NCI-H524 treated with DMSO at 0.1 percent for 48 hours (cell line): ENCODE measurements at places on chromosomes 2 and 18.

- no peak for DNase-seq
Measured at GRCh38 chr2:148257276-148257675, 236.4 kb downstream of the MBD5 start.

DNA sequence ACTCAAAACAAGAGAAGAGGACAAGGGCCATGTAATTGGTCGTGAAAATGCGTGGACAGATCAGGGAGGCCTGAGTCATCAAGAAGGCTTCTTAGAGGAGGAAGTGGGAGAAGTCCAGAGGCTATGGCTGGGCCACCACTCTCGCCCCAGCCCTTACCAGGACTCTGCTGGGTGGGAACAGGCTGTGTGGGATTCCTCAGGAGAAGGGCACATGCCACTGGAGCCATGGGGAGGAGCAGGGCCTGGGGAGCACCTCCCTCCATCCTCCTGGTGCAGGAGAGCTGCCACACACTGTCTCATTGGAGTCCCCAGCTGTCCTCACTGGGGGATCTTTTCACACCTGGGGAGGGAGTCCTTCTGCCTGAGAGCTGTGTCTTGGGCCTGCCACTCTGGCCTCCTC, 9.4 kb upstream of the RALB start:
- DNase-seq, result no peak

GRCh38 chr2:119659601-119660342, 19.2 kb upstream of the TMEM177 start:
- DNase-seq, result no peak

GRCh38 chr2:217775920-217776503, 226.8 kb downstream of the TNS1 start:
- no peak for DNase-seq

GRCh38 chr2:236576953-236577352, 7.3 kb downstream of the ACKR3 start:
- DNase-seq, result no peak

GRCh38 chr18:13446610-13447461, 228.3 kb downstream of the LDLRAD4 start:
- DNase-seq, result no peak

GRCh38 chr2:102085238-102085637, 57.3 kb upstream of the IL1R1 start:
- no peak for DNase-seq

DNA sequence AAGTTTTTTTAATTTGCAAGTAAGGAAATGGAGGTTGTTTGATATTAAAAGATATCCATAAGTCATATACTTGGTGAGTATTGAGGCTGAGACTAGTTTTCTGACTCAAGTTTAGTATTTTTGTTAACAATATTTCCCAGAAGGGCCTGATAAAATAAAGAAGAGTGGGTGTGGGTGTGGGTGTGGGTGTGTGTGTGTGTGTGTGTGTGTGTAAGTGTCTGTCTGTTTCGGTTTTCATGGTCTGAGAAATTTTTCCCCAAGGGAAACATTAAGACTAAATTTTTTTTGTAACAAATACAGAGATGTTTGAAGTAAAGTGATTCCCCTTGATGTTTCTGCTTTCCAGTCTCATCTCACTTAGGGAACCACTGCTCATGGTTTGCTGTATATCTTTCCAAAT, 36.5 kb downstream of the PPM1B start:
- DNase-seq, result no peak

DNA sequence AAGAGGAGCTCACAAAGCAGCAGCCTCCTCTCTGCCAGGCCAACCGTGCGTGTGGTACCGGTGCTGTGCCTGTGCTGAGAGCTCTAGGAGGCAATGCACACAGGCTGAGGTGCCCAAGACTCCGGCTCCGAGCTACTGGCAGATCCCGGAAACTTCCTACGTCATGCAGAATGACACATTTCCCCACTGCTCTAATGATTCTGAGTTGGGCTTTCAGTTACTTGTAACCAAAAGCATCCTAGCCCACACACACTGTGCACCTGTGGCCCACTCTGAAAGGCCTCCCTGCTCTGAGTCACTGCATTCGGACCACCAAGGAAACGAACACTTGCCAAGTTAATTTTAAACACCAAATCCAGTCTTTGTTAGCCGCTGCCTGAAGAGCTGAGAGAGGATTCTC, 9.3 kb upstream of the RNU4ATAC start:
- no peak for DNase-seq

GRCh38 chr2:112582314-112582746, 2.1 kb upstream of the CHCHD5 start:
- DNase-seq, result no peak

DNA sequence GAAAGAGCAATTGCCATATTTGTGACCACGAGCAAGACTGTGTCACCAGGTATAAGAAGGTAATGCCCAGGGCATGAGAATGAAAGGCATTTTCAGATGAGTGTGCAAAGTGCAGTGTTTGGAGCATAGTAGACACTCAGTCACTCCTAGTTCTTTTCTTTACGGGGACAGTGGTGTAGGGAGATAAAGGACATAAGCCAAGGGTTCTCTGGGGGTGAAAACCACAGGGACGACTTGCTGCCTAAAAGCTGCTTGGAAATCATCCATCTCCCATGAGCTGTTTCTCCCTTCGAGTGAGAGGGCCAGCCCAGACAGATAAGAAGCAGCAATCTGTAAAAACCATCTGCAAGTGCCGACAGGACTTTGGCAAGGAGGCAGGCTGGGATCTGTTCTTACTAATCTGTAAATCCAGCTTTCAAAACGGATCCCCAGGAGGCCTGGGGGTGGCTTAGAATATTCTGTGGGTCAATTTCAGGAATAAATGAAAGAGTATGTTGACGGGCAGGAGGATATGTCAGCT, 221.6 kb downstream of the LPIN1 start:
- DNase-seq, result no peak

DNA sequence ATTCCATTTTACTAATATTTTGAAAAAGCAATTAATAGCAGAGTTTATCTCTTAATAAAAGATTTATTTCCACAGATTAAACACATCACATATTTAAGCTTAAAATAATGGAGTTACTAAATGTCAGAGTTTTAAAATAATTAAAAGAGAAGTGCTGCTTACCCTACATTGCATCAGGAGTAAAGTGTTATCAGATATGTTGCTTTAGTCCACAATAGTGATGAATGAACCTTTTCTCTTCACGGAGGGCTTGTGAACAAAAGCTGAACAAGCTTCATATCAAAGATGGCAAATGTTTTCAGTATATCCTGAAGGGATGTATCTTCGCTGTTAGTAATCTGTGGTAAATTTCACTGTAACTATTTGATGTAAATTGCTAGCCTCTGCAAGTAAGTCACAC, 69.4 kb upstream of the TTC27 start:
- DNase-seq, result no peak

DNA sequence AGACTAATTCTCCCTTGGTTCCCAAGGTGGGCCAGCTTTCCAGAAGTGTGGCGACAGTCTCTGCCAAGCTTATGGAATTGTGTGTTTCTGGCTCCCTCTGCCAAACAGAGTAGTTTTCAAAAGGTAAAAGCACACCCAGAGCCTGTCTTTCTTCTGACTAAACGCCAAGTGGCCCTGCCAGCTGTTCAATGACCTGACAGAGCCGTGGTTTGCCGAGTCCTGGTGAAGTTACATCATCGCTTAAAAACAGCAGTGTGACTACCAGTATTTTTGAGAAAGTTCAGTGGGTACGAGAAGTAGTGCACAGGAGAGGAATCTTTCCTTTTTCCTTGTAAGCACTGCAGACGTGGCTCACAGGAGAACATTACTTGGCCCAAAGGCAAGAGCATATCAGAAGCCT, 1.9 kb downstream of the PER2 start:
- DNase-seq, result no peak

DNA sequence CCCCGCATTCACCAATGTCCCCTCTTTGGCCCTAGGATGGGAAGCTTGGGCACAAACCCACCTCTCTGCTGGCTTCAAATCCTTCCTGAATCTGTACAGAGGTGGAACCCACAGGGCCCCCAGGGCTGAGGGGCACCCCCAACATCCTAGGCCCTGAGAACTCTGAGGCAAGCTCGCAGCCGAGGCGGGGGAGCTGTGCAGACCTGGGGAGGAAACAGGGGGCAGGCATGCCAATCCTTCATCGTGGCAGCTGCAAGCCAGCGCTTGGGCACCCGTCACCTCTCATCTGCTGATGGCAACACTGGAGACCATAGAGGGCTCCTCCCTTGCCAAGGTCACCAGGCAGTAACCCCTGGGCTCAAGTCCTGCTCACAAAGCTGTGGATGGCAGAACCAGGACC, 10.8 kb downstream of the ECEL1 start:
- no peak for DNase-seq

GRCh38 chr2:228701506-228701905, 520.0 kb upstream of the SPHKAP start:
- no peak for DNase-seq

- peak; percentile 83 for DNase-seq
Measured at GRCh38 chr18:63109802-63110201, 209.8 kb downstream of the BCL2 start.

- DNase-seq, result no peak
Measured at GRCh38 chr2:239679755-239680154, 278.9 kb upstream of the HDAC4 start.

GRCh38 chr18:56721491-56721890, 70.3 kb downstream of the WDR7 start:
- no peak for DNase-seq

- peak; percentile 24 for DNase-seq
Measured at GRCh38 chr2:60998628-60999545, 18.6 kb upstream of the PEX13 start.

- DNase-seq, result no peak
Measured at GRCh38 chr18:79239631-79240030, 156.1 kb upstream of the NFATC1 start.

GRCh38 chr2:107340955-107341354, 455.0 kb upstream of the ST6GAL2 start:
- no peak for DNase-seq
